ENCODE measurements at places on chromosomes 12 and 14.

DNA sequence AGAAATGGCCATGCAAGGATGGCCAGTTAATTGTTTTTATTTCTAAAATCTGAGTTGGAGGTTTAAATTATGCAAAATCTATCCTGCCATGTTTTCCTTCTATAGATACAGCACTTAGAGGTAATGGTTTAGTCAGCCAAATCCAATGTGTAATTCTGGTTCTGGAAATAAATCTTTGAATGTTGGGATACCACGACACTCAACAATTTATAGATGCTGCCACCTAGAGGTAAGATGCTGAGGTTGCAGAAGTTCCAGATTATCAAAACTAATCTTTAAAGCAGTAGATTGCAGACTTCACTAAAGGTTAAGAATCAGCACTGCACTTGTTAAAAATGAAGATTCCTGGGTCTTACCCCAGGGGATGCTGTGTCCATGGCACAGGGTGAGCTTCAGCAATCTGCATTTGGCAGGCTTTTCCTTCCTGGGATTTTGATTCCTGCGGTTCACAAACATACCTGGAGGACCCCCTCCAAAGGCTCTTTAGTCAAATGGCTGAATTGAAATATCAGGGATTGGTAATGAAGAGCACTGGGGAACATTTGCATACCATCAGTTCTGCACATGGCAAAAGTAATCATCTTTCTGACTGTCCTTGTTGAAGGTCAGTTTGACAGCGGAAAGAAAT, 53.4 kb upstream of the ANO4 start:
- H3K4me3 ChIP-seq = no peak overlapping the region
- DNase-seq = peak; percentile 6
- no peaks in the 10 kb centered on the region for H3K4me1 ChIP-seq
- H3K27ac ChIP-seq = no peak overlapping the region
- no peaks in the 10 kb centered on the region for H3K36me3 ChIP-seq
- peaks cover 14% of the 10 kb centered on the region for H3K27me3 ChIP-seq

DNA sequence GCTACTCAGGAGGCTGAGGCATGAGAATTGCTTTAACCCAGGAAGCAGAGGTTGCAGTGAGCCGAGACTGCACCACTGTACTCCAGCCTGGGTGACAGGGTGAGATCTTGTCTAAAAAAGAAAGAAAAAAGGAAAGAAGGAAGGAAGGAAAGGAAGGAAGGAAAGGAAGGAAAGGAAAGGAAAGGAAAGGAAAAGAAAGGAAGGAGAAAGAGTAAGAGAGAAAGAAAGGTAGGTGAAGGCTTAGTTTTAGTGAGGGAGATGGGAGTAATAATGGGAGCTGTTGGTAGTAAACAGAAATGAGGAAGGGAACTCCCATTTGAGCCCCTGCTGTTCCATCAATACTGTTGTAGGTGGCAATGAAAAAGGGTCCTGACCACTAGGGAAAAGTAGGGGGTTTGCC, 28.8 kb downstream of the SLC24A4 start:
- H3K4me3 ChIP-seq = no peak overlapping the region
- peaks cover 23% of the 10 kb centered on the region for H3K27me3 ChIP-seq
- H3K4me1 ChIP-seq = no peaks in the 10 kb centered on the region
- H3K27ac ChIP-seq = no peak overlapping the region
- DNase-seq = no peak

DNA sequence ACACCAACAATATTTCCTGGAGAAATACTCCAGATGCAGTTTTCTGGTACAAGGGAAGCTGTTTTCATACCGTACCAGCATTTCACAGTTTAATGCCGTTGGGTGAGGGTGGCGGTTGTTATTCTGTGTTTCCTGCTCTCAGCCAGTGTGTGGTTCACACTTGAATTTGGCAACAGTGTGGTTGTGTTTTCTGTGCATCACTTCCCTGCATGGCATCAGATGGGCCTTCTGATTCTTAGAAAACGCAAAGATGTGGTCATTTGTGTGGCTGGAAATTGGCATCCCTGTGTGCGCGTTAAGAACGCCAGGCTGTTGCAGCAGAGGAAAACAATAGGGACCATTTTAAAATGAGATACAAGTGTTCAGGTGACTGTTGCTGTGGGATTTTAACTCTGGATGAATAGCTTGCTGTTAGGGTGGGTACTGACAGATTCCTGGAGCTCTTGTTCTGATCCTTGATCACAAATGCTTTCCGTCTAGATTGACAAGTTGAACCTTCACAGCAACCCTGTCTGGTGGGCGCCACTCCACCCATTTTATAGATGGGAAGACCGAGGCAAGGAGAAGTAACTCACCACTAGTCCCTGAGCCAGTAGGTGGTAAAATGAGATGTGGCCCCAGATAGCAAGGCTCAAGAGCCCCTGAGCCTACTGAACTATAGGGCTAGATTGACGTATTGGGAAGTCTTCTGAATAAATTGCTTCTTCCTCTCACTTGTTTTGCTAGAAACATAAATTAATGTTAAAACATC, 231.2 kb downstream of the CHST11 start:
- no peaks in the 10 kb centered on the region for H3K36me3 ChIP-seq
- no peaks in the 10 kb centered on the region for H3K4me1 ChIP-seq
- H3K27me3 ChIP-seq = no peaks in the 10 kb centered on the region
- H3K27ac ChIP-seq = no peak overlapping the region
- no peak overlapping the region for H3K4me3 ChIP-seq

DNA sequence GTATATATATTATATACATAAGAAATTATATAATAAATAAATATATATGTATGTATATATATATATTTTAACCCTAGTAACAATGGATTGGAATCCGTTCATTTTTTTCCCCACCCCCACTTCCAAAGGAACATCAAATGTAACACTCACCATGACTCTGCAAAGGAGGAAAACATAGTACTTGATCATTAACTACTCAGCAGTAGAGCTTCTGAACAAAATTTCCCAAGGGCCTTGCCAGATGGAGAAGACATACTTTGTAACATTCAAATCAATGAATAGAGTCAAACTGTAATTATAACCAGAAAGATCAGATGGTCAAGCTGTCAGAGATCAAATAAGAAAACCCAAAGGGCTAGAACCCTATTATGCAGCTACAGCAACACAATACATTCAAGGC, 126.0 kb upstream of the CNTN1 start:
- H3K4me1 ChIP-seq = no peaks in the 10 kb centered on the region
- H3K27ac ChIP-seq = no peak overlapping the region
- no peaks in the 10 kb centered on the region for H3K27me3 ChIP-seq
- DNase-seq = no peak
- H3K36me3 ChIP-seq = no peaks in the 10 kb centered on the region

DNA sequence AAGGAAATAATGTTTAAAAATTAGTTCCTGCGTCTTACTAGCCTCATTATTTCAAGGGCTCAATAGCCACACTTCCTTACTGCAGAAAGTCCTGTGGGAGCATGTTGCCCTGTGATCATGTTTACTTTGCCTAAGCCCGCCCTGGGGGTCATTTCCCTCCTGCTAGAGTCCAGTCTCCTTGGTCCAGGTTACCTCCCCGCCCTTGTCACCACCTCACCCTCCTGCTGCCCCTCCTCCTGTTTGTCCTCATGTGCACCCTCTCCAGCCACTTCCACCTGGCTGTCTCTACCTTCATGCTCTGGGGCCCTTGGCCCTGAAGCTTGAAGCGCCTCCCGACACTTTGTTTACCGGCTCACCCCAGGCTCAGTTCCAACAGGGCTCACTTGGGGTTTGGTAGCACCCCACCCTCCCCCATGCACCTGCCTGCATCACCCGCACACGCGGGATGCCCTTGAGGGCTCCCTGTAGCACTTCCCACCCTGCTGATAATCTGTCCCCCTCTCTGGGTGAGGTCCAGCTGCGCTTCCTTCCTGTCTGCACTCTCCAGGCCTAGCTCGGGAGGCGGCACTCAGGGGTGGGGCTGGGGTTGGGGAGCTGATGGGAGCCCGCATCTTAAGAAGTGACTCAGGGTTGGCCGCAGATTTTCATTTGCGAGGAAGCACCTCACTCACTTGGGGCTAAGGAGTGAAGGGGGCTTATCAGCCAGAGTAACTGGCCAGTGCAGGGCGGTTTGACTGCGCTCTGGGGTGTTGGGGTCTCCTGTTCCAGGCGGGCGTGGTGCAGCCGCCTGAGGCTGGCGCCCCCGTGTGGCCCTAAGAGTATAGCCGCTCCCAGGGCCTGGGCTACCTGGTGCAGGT, 40.1 kb downstream of the SMIM41 start:
- no peak overlapping the region for H3K27ac ChIP-seq
- peaks cover 13% of the 10 kb centered on the region for H3K4me1 ChIP-seq
- H3K36me3 ChIP-seq = no peaks in the 10 kb centered on the region
- peak; percentile 54 for DNase-seq

DNA sequence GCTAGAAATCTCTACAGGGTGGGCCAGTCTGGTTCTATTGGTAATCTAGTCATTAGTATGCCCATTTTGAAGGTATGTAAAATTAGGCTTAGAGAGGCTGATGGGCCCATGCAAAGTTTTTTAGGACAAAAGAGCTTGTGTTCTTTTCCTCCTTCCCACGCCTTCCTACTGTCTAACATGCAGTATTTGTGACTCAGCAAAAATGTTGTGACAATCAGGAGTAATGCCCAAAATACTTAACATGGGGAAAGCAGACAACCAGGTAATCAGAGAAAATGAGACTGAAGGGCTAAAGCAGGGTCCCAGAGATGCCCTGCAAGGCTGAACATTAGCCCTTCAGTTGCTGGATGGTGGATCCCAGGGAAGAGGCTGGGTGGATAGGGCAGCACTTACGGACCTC, 437.9 kb downstream of the BCL11B start:
- H3K4me1 ChIP-seq = no peaks in the 10 kb centered on the region
- no peak overlapping the region for H3K27ac ChIP-seq
- peaks cover 18% of the 10 kb centered on the region for H3K27me3 ChIP-seq

DNA sequence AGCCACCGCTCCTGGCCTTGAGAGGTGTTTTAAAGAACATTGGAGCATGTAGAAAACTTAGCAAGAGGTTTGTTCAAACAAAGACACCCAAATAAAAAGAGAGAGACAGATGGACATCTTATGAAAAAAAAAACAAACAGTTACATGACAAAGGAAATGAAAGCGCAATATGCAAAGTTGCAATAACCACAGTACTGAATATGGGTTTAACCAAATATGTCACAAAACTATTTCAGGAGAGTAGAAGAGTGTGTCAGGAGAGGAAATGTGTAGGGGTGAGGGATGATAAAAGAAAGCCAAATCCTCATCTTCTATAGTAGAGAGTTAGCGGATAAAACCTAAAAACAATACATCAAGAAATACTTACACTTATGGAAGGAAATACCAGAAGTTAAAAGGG, 98.4 kb downstream of the GTF2A1 start:
- no peaks in the 10 kb centered on the region for H3K4me1 ChIP-seq
- no peaks in the 10 kb centered on the region for H3K27me3 ChIP-seq
- no peak overlapping the region for H3K27ac ChIP-seq
- DNase-seq = no peak
- H3K36me3 ChIP-seq = no peaks in the 10 kb centered on the region
- no peak overlapping the region for H3K4me3 ChIP-seq

DNA sequence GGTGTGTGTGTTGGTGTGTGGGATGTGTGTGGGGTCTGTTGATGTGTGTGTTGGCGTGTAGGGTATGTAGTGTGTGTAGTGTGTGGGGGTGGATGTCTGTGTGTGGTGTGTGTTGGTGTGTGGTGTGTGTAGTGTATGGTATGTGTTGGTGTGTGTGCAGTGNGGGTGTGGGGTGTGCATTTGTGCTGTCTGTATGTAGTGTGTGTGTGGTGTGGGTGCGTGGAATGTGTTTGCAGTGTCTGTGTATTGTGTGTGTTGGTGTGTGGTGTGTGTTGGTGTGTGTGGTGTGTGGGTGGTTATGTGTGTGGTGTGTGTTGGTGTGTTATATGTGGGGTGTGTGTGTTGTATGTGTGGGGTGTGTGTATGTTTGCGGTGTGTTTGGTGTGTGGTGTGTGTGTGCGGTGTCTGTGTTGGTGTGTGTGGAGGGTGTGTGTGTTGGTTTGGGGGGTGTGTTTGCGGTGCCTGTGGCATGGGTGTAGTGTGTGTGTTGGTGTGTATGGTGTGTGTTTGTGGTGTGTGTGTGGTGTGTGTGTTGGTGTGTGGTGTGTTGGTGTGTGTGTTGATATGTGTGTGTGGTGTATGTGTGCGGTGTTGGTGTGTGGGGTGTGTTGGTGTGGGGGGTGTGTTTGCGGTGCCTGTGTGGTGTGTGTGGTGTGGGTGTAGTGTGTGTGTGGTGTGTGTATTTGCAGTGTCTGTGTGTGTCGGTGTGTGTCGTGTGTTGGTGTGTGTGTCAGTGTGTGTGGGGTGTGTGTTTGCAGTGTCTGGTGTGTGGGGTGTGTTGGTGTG, 14.7 kb downstream of the MLXIP start:
- peaks cover 6% of the 10 kb centered on the region for H3K36me3 ChIP-seq
- no peaks in the 10 kb centered on the region for H3K27me3 ChIP-seq
- H3K4me3 ChIP-seq = no peak overlapping the region
- H3K4me1 ChIP-seq = peaks cover 29% of the 10 kb centered on the region
- no peak overlapping the region for H3K27ac ChIP-seq

DNA sequence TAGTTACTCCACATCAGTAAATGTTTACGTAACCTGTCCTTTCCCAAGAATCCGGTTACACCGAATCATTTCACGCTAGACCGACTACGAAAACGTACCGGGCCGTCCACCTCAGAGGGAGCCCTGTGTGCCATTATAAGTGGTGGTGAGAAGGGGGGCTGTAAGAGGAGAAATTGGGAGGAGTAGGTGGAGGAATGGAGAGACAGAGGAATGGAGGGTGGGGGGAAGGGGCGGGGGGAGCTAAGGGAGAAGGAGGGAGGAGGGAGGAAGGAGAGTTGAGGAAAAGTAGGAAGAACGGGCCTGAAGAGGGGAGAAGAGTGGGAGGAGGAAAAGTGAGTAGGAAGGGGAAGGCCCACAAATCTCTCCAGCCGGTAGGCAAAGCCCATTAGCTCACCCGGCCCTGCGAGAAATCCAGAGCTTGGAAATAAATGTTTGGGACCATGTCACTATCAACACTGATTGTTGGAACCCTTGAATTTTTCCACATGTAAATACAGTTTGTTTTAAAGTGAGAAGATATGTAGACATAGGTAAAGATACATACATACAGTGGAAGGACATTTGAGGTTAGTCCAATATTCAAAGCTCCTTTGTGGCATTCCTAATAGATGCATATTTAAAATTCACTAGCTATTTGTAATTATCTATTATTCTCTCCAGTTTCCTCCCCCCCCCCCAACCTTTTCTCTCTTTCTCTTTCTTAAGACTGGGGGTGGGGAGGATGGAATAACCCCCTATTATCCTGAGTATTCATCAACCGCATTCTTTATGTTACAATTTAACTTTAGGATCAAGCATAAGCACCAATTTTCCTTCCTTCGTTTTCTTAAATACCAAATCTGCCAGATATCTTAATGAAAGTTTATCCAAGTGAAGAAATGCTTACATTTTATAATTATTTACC, 2.1 kb upstream of the FOXG1 start:
- H3K27ac ChIP-seq = no peak overlapping the region
- H3K4me1 ChIP-seq = peaks cover under 1% of the 10 kb centered on the region
- H3K4me3 ChIP-seq = no peak overlapping the region
